ENCODE measurements at places on chromosomes 2 and 18. TPM values are rescaled to one million over a fixed set of nuclear protein-coding genes. Genes with fewer than 3 reads are reported as not detected.

LIMS2 gene
- total RNA-seq, result 91.7 TPM

TSPYL6 gene
- not detected for total RNA-seq

ERICH2 gene
- total RNA-seq, result not detected

DSC2 gene
- 19.3 TPM for total RNA-seq

- no peak for DNase-seq
Measured at GRCh38 chr2:122543815-122544214, 788.4 kb downstream of the TSN start.

- DNase-seq, result no peak
Measured at GRCh38 chr2:172011812-172012575, 12.2 kb downstream of the METAP1D start.

GRCh38 chr2:128178650-128179460 lies 87.9 kb downstream of the UGGT1 start:
- no peak for DNase-seq

DNA sequence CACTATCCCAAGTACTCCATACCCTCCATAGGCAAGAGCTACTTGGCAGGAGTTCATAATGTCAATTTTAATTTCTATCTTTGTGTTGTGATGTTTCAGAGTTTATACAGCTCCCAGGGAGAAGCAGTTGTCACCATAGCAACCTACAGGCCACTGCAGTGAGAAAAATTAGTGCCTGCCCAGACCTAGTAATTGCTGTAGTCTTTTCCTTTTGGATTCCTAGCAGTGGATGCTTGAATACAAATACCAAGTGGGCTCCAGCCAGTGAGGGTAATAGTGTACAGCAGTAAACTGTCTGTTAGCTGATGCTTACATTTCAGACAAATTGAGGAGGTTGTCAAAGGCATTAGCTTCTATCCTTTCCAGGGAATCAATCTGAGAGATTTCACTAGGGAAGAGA lies 26.7 kb downstream of the LHCGR start:
- DNase-seq, result no peak

GRCh38 chr18:12310762-12311161 lies 2.7 kb downstream of the TUBB6 start:
- peak; percentile 48 for DNase-seq

DNA sequence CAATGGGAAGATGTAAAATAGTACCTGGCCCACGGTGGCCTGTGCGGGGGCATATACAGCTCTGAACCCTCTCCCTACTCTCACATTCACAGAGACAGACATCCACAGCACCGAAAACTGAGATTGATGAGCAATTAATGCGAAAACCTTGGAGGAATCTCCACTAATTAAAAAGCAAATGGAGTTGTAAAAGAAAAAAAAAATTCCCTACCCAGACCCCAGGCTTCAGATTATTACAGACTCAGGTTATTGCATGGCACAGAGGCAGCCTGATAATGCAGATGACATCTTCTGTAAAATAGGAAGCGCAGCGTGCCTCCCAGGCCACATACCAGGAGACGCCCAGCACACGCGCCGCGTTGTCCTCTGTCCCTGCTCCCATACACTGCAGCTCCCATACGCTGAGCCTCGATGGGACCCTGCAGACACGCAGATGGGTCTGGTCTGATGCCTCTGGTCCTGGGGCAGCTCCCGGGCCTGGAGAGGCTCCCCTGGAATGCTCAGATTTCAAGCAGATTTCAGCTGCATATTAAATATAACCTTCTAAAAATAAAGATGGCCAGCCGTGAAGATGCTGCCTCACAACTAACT lies 496.1 kb upstream of the MYT1L start:
- no peak for DNase-seq

Data from right atrium auricular region (tissue), 2 donors.